Vagina (tissue), 2 donors: ENCODE measurements at places on chromosomes 16 and 17. TPM values are rescaled to one million over a fixed set of nuclear protein-coding genes. Genes with fewer than 3 reads are reported as not detected.

The NTHL1 gene
- total RNA-seq = 28.5 TPM

The KRT36 gene
- not detected for total RNA-seq

The CLEC3A gene
- total RNA-seq = not detected

The THOC6 gene
- 22.6 TPM for total RNA-seq

The KRT12 gene
- not detected for total RNA-seq

The NBR1 gene
- 58.9 TPM for total RNA-seq

The ETV4 gene
- total RNA-seq = 5.4 TPM

The CCL13 gene
- total RNA-seq = 2.2 TPM

The SLC7A6OS gene
- 15.5 TPM for total RNA-seq

The NPIPB12 gene
- 73.2 TPM for total RNA-seq

The SLC38A7 gene
- 18.7 TPM for total RNA-seq

The CCL1 gene
- total RNA-seq = not detected

The SLC12A4 gene
- total RNA-seq = 43.2 TPM

The CHD9NB gene
- not detected for total RNA-seq

The DRC3 gene
- total RNA-seq = 0.74 TPM

The CSH1 gene
- not detected for total RNA-seq
